ENCODE measurements at places on chromosomes 7 and 10.

DNA sequence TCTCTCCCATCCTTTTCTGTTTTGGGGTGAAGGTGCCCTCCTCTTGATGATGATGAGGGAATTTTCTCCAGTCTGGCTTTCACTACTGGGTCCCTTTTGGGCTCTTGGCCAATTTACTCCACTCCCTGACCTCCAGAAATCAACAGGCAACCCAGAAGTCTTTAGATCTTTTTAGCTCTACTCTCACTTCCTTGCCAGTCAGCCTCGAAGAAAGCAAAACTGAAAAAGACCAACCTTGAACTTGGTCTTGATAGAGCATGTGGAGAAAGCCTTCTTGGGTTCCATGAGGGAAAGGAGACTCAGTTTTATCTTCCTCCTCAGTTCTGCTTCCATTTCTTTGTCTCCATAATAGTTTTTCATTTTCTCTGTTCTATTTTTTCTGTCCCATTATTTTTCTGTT is 91.4 kb upstream of the NPVF start:
- no peak for DNase-seq

DNA sequence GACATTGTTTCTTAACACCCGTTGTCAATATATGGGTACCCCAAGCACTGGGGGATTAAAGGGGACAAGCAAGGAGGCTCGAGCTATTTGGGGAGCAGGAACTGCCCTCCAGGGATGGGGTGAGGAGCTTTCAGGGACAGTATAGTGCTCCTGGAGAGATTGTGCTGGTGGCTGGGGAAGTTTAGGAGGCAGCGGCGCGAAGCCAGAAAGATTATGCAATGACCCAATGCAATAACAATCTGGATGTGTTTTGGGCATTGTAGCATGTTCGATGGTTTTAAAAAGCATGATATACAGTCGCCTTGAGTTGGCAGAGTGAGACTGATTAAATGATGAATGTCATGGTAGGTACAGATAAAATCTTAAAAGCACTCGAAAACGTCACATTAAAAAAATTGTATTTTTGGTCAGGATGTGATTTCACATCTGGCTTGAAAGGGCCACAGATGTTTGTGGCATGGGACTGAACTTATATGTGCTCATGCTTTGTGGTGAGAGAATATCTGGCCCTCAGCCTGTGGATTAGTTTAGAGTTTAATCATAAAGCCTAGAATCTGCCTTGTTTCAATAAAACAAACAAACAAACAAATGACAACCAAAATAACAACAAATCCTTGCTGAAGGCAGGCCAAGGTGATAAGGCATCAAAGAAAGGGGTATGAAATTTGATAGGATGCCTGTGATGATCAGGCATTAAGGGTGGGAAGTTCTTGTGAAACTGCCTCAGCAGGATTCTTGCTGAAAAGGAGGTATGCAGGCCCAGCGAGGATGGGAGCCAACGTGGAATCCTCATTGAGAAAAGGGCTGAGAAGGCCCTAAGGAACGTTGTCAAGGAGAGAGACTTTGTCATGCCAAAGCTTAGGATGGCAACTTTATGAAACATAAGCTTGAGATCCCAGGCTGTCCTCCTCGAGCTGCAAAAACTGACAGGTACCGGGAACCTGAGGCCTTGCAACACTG is 417.1 kb upstream of the KLF6 start:
- no peak for DNase-seq

- DNase-seq, result no peak
These were observed 80.0 kb upstream of the DNAAF5 start for GRCh38 chr7:646487-646886.

GRCh38 chr7:39910108-39910869 is 39.8 kb upstream of the CDK13 start:
- DNase-seq, result no peak

DNA sequence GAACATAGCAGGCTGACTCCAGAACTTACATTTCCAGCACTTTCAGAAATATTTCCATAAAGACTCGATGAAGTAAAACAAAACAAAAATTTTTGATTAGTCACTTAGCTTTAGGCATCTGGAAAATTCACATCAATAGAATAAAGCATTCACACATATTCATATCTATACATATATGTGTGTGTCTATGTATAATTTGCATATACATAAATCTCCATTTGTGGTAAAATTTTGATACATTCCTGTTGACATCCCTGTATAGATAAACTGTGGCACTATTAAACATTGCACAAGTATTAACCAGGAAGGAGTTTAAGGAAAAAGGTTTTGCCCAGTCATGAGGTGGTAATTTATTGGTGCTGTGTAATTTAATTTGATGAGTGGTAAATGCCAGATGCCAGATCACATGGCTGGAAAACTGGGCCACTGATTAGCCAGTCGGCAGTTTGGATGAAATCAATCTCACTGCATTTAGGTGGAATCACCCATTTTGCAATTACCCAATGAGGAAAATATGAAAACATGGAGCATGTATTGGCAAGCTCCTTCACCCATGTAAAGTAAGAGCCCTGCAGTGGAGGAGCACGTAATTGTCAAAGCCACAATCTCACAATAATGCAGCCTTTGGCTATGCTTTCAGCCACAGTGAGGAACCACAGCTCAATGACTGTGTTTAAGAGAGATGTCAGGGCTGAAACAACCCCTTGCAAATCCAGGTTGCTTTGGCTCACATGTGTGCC is 294.6 kb downstream of the RNLS start:
- DNase-seq, result no peak

DNA sequence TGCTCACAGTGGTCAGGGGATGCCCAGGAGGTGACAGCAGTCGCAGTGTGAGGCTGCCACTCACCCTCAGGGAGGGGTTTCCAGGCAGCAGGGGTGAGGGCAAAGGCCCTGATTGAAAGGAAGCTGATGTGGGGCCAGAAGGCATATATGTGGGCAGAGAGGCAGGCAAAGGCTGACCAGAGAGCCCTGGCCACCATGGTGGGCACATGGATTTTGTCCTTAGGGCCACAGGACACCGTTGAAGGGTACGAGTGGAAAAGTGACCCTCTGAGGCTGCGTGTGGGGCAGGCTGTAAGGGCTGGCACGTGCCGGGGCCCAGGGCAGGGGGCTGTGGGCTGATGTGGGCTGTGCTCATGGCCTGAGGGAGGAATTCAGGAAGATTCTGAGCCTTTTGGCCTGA is 57.5 kb upstream of the ZNF32 start:
- no peak for DNase-seq

DNA sequence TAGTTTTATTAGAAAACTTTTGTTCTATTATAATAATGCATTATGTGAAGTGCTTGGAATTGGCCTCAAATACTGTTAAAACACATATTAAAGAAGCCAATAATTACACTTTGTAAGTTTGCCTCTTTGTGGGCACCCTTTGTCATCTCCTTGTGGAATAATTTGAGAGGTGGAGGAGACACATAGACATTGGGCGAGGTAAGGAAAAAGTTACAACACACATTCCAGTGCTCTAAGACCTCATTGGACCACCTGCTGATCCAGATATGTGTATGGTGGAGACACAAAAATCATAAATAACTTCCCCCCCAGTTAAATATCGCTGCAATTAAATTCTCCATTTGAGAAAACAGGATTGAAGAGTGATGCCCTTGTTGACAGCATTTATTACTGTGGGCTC is 511.8 kb downstream of the GFRA1 start:
- DNase-seq, result no peak

DNA sequence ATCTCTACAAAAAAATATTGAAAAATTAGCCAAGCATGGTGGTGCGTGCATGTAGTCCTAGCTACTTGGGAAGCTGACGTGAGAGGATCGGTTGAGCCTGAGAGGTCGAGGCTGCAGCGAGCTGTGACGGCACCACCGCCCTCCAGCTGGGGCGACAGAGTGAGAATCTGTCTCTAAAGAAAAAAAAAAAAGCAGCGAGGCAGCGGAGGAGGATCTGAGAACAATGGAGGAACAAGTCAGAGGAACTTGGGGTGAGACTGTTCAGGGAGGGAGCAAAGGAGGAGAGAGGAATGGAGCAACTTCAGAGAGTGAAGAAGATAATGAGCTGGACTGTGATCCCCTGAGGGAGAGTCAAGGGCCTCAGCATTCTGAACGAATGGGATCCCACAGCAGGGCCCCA is 85.4 kb downstream of the MKX start:
- DNase-seq, result no peak

All from activated CD4-positive, CD25-positive, alpha-beta regulatory T cell treated with anti-CD3 and anti-CD28 coated beads, Interleukin-2, amount 50 U/mL, for 72 hours (primary cell).